ENCODE measurements at places on chromosomes 2 and 18.

DNA sequence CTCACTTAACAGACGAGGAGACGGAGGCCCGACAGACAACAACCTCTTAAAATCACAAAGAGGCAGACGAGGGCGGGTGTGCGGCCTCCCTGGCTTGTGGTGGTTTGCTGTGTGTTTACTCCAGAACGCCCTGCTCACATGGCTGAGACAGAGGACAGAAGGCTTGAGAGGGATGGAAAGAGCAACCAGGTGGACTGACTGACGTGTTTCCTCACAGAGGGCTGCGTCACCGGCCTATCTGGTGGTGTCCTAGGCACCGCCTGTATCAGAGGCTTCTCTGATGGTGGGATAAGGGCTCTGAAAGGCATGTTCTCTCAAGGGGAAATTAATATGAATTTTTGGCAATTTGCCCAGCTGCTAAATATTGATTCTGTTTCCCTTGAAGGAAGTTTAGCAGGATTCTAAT, 47.0 kb upstream of the RALBP1 start:
- H3K4me3 ChIP-seq: no peak overlapping the region
- peaks cover under 1% of the 10 kb centered on the region for H3K4me1 ChIP-seq

GRCh38 chr2:53403792-53404413, 363.7 kb upstream of the CHAC2 start:
- no peaks in the 10 kb centered on the region for H3K4me1 ChIP-seq
- H3K36me3 ChIP-seq: no peaks in the 10 kb centered on the region
- no peak for DNase-seq

DNA sequence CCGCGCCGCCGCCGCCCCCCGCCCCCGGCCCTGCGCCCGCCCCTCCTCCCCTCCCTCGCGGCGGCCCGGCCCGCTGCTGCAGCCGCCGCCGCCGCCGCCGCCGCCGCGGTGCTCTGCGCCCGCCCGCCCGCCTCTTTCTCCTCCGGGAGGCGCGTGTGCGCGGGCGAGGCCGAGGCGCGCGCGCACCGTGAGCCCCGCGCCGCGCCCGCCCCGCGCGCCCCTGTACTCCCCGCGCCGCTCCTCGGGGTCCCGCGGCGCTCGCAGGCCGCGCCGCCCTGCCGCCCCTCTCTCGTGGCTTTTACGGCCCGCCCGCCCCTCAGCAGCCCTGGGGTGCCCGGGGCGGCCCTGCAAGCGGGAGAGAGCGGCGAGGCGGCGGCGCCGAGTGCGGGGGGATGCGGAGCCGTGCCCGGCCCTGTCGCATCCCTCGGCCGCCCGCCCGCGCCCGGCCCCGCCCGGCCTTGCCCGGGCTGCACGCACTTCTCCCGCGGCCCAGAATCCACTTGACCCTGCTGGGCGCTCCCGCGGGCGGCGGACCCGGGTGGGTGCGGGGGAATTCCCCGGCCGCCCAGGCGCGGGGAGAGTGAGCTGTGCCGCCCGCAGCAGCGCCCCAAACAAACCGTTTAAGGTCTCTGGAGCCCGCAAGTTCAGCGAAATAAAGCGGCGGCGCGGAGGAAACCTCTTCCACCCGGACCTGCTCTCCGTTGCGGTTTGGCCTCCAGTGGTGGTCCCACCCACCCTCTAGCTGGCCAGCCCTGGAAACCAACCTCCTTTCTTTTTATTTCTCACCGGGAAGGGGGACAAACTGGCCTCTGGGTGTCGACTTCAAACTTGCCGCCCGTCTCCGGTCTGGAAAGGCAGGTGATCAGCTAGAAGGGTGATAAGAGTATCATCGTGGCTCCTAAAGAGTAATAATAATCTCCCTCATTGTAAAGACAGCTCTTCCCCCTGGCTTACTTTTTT, 37.4 kb downstream of the AFF3 start:
- peak overlapping the region; percentile 90 for H3K27ac ChIP-seq
- H3K27me3 ChIP-seq: no peaks in the 10 kb centered on the region
- peak overlapping the region; percentile 89 for H3K4me3 ChIP-seq
- H3K36me3 ChIP-seq: peaks cover 4% of the 10 kb centered on the region
- H3K4me1 ChIP-seq: peaks cover 31% of the 10 kb centered on the region
- no peak for DNase-seq

DNA sequence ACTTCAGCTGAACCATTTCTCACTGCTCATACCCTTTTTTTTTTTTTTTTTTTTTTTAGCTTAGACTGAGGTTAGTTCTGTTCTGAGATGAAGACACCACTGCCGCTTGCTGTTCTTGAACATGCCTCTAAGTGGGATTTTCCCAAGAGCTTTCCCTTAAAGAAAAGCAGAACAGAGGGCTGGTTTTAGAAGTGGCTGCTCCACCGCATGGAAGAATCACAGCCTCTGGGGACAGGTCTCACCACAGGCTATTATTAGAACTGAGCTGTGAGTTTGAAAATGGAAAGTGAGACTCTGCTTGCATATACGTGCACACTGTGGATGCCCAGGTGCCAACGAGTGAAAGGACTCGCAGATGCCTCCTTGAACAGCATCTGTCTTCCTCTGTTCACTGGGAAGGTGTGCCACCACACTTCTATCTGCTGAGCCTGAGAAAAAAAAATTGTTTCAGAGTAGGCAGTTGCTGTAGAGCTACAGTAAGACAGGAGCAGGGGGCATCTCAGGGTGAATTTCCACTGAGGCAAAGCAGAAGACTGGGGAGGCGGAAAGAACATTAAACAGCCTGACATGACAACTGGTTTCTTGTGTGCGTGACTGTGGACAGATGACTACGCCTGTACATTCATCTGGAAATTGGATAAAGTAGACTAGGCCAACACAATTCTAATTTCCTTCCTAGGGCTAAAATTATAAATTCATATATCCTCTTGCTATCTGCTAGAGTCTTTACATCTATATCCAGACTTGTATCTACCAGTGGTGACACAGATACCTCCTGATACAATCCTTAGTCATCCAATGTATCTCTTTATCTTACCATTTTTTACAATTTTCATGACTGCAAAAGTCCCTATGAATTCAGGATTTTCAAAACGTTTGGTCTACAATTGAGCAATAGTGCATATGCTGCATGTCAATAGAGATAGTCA, 1045.7 kb upstream of the CELF4 start:
- no peak for DNase-seq
- H3K36me3 ChIP-seq: no peaks in the 10 kb centered on the region
- no peak overlapping the region for H3K27ac ChIP-seq
- no peak overlapping the region for H3K4me3 ChIP-seq

- no peak overlapping the region for H3K27ac ChIP-seq
- no peak overlapping the region for H3K4me3 ChIP-seq
- peaks cover 6% of the 10 kb centered on the region for H3K4me1 ChIP-seq
Measured at GRCh38 chr2:203897544-203897943, 30.0 kb downstream of the CTLA4 start.

- no peak for DNase-seq
- no peaks in the 10 kb centered on the region for H3K36me3 ChIP-seq
- no peak overlapping the region for H3K4me3 ChIP-seq
- H3K27ac ChIP-seq: no peak overlapping the region
Measured at GRCh38 chr2:175205523-175205922, 24.0 kb upstream of the ATP5MC3 start.

DNA sequence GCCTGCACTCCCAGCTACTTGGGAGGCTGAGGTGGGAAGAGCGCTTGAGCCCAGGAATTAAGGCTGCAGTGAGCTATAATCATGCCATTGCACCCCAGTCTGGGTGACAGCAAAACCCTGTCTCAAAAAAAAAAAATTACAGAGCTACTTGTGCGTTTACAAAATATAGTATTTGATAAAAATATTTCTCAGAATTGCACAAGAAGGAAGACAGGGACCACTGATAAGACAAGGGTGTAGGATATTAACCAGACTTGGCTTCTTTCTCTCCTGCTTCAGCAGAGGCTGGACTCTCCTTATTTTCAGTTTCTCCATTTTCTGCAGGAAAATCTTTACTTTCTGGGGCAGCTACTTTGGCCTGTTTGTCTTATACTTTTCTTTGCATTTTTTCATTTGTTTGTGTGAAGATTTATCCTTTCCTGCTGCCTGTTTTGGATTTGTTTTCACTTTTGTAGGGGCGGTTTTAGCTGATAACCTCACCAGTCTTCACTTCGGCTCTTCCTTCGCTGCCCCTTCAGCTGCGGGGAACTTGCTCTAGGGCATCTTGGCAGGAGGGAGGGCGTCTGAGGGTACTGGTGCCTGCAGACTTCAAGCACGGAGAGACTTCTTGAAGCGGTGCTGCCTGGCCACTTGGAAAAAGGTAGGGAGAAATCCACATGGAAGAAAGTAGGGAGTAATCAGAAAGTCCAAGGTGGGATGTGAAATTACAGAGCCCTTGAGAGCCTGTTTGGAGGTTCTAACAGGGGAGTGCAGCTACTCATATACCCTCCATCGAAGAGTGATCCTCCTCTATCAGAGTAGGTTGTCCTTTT, 14.9 kb upstream of the ZDBF2 start:
- peaks cover 10% of the 10 kb centered on the region for H3K4me1 ChIP-seq
- H3K27me3 ChIP-seq: peaks cover 34% of the 10 kb centered on the region
- H3K4me3 ChIP-seq: no peak overlapping the region
- H3K27ac ChIP-seq: no peak overlapping the region

- no peaks in the 10 kb centered on the region for H3K4me1 ChIP-seq
- no peak for DNase-seq
- H3K27ac ChIP-seq: no peak overlapping the region
- H3K36me3 ChIP-seq: no peaks in the 10 kb centered on the region
- H3K27me3 ChIP-seq: no peaks in the 10 kb centered on the region
Measured at GRCh38 chr2:124810132-124810531, 785.0 kb downstream of the CNTNAP5 start.

- DNase-seq: no peak
- no peaks in the 10 kb centered on the region for H3K27me3 ChIP-seq
- H3K27ac ChIP-seq: no peak overlapping the region
Measured at GRCh38 chr18:42950732-42951131, 164.8 kb downstream of the RIT2 start.

DNA sequence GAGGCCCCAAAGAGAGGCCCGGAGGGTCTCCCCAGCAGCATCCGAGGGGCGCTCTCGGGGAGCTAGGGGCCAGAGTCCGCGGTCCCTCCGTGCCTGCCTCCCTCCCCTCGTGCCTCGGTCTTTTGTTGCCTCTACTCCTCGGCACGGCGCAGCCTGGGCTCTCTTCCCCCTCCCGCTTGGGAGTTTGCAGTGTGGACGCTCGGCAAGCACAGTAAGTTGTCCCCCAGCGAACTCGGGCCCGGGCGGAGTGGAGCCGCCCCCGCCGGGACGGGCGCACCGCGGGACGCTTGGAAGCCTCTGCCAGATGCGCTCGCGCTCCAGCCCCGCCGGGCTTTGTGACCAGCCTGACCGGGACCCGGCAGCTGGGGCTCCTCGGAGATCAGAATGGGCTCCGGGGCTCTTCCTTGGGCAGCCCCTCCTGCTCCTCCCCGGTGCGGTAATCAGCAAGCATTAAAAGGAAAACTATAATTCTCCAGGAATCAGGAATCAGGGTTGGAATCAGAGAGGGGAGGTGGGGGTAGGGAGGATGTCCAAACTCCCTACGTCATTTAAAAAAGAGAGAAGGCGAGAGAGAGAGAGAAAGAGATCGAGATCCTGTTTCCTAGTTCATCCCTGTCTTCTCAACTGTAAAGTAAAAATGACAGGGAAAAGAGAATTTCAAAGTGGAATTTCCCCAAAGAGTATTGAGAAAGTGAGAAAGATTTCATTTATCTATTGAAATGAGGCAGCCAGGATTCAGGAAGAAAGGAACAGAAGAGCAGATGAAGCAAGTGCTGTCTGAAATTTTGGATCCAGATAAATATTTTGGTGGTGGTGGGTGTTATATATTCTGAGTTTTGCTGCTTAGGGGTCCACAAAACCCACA, 786 bp upstream of the TMEM200C start:
- peaks cover 5% of the 10 kb centered on the region for H3K4me1 ChIP-seq
- no peaks in the 10 kb centered on the region for H3K36me3 ChIP-seq
- H3K27me3 ChIP-seq: peaks cover 17% of the 10 kb centered on the region
- no peak overlapping the region for H3K27ac ChIP-seq

- no peak for DNase-seq
- H3K4me1 ChIP-seq: peaks cover 20% of the 10 kb centered on the region
- no peaks in the 10 kb centered on the region for H3K36me3 ChIP-seq
- peak overlapping the region; percentile 33 for H3K4me3 ChIP-seq
- H3K27ac ChIP-seq: peak overlapping the region; percentile 21
Measured at GRCh38 chr2:6909431-6910385, 7.5 kb upstream of the RNF144A start.

- no peaks in the 10 kb centered on the region for H3K36me3 ChIP-seq
- H3K27me3 ChIP-seq: peaks cover 4% of the 10 kb centered on the region
- no peak overlapping the region for H3K27ac ChIP-seq
- DNase-seq: no peak
Measured at GRCh38 chr2:195782156-195782555, 125.1 kb downstream of the SLC39A10 start.

- H3K27me3 ChIP-seq: peaks cover 9% of the 10 kb centered on the region
- no peak for DNase-seq
- no peaks in the 10 kb centered on the region for H3K4me1 ChIP-seq
Measured at GRCh38 chr18:46378126-46378863, 274.1 kb downstream of the HAUS1 start.

GRCh38 chr2:176814740-176815367, 397.7 kb upstream of the HNRNPA3 start:
- peaks cover 2% of the 10 kb centered on the region for H3K4me1 ChIP-seq
- DNase-seq: no peak
- peaks cover 9% of the 10 kb centered on the region for H3K27me3 ChIP-seq
- H3K27ac ChIP-seq: no peak overlapping the region

GRCh38 chr2:12428786-12429185, 287.9 kb upstream of the TRIB2 start:
- no peak for DNase-seq
- H3K4me1 ChIP-seq: peaks cover 11% of the 10 kb centered on the region
- no peaks in the 10 kb centered on the region for H3K36me3 ChIP-seq
- H3K4me3 ChIP-seq: no peak overlapping the region

DNA sequence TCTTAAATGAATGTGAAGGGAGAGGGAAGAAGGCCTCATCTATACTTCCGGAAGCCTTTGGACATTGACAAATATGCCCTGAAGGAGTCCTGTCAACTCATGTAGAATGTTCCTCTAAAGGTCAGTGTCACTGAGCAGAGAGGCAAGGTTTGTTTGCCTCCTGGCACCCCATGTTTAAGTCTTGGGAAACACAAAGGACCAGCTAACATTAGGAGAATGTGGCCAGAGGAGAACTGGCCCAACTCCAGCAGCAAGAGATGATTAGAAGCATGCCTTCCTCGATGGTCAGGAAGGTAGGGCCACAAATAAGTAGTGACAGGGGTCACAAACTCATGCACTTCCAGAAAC, 5.7 kb downstream of the DYSF start:
- no peak overlapping the region for H3K4me3 ChIP-seq
- no peak for DNase-seq
- no peaks in the 10 kb centered on the region for H3K36me3 ChIP-seq
- no peaks in the 10 kb centered on the region for H3K4me1 ChIP-seq

DNA sequence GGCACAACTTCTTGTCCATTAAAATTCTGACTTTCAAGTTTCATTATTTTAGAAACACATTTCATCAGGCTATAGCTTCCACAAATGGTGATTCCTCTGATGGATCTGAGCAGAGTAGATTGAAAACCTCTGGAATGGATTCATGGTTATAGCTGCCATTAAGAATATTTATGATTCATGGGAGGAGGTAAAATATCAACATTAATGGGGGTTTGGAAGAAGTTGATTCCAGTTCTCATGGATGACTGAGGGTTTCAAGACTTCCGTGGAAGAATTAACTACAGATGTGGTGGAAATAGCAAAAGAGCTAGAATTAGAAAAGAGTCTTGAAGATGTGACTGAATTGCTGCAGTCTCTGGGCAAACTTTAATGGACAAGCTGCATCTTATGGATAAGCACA, 797.4 kb downstream of the SUCLG1 start:
- no peaks in the 10 kb centered on the region for H3K27me3 ChIP-seq
- no peaks in the 10 kb centered on the region for H3K4me1 ChIP-seq
- no peak for DNase-seq
- H3K27ac ChIP-seq: no peak overlapping the region
- H3K36me3 ChIP-seq: no peaks in the 10 kb centered on the region
